ENCODE measurements at places on chromosomes 6 and 20. TPM values are rescaled to one million over a fixed set of nuclear protein-coding genes. Genes with fewer than 3 reads are reported as not detected.
A peak's percentile ranks its signal among the peaks of the same experiment; 100 is the strongest.

DNA sequence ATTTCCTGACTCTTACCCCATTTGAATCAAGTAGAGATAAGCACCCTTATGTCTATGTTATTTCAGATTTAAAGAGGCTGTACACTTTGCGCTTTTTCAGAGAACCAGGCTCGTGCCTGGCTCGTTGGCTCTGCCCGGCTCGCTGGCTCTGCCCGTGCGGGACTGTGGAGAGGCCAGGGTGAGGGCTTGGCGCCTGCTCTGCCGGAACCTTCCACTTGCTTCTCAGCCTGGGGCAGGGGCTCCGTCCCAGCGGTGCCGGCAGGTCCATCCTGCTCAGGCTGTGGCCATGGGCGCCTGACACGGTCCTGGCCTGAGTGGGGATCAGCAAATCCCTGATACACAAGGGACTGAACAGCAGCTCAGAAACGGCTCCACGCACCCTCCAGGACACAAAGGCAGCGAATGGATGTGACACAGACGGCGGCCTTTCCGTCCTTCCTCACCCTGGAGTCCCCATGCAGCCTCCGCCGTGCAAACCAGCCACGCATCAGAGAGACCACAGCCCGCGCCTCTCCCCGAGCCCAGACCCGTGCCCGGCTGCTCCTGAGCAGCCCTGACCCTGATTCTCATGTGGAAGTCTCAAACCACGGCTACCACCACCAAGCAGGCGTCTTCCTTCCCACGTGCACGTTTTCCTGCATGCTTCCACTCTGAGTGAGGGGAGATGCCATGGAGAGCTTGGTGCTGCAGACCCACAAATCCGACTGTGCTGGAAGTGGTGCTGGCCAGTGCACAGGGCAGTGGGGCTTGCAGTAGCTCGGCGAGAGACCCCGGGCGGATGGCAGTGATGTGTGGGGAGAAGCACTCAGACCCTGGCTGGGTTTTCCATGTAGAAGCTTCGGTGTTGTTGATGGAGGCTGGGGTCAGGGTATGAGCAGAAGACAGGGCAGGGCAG lies 233.9 kb downstream of the ERMARD start:
- DNase-seq: no peak

DNA sequence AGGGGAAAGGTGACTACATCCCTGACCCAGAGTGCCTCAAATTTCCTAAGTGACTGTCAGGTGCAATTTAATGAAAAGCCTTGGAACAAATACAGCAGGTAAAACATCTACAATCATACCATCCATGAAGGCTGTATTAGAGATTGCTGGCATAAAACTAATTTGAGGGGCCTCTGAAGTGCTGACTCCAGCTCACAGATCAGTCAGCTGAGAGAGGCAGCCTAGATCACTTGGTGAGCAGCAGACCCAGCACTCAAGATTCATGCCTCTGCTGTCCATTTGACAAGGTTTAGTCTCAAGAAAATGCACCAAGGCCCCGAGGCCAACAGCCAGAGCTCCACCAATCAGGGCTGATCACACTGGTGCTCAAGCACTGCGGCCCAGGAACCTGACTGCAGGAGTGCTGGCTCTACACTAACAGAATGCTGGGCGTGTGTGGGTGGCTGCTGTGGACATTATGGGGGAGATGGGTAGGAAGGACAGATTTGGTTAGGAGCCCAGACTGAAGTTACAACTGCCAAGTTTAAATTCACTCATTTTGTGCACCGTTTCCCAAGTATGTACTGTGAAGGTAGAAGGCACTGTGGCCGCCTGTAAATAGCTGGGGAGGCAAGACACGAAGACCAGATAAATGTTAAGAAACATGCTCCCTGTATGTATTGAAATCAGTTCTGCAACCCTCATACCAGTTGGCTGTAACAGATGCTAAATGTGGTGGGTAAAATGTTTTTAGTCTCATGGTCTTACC lies 28.2 kb downstream of the SNX5 start:
- no peak for DNase-seq

DNA sequence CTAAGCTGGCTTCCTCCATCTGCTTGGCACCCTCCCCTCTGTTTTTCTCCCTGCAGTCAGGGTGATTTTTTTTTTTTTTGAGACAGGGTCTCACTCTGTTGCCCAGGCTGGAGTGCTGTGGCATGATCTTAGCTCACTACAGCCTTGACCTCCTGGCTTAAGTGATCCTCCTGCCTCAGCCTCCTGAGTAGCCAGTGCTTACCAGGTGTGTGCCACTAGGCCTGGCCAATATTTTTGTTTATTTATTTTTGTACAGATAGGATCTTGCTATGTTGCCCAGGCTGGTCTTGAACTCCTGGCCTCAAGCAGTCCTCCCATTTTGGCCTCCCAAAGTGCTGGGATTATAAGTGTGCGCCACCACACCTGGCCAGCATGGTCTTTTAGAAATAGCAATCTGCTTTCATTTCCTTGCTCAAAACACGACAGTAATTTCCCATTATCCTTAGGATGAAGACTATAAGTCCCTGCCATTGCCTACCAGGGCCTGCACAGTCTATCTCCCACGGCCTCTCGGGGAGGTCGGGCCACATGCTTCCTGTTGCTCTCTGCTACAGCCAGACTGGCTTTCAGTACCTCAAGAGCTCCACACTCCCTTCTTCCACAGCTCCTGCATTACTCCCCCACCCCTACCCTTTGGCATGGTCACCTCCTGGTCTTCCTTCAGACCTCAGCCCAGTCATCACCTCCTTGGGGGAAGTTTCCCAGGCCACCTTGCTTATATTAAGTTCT lies 11.1 kb upstream of the CD164 start:
- DNase-seq: no peak

DNA sequence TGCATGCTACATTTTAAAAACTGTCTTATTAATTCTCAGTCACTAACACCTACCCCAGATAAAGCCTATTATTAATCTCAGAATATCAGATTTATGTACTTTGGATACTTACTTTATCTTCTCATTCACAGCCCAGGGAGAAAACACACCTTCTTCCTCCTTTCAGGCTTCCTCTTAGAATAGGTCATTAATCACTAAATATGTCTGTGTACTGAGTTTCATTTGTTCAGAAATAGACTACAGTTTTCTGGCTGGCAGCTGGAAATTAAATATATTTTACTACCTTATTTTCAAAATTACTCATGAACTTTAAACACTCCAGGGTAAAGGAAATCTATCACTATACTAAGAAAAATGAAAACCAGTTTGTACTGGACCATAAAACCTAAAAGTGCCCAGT lies 147.7 kb upstream of the DST start:
- DNase-seq: no peak

DNA sequence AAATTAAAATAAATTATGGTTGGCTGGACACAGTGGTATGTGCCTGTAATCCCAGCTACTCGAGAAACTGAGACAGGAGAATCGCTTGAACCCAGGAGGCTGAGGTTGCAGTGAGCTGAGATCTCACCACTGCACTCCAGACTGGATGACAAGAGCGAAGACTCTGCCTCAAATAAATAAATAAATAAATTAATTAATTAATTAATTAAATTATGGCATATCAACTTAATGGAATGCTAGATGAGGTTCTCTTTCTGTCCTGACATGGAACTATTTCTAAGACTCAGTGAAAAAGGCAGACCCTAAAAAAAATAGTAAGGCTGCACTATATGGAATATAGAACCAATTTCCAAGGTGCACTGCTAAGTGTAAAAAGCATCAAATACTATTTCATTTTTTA lies 4.8 kb downstream of the SRPK1 start:
- DNase-seq: no peak

DNA sequence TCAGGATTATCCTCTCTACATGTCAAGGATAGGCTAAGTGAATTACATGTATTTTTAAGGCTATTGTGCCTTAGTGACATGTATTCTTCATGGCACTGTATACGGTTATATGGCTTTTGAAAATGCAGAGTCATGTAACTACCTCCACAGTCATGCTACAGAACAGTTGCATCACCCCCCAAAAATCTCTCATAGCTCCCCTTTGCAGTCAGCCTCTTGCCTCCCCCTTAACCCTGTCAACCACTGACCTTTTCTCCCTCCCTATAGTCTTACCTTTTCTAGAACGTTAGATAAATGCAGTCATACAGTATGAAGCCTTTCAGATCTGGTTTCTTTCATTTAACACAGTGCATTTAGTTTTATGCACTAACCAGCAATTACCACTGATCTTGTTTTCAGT lies 10.3 kb upstream of the RNF24 start:
- DNase-seq: no peak

DNA sequence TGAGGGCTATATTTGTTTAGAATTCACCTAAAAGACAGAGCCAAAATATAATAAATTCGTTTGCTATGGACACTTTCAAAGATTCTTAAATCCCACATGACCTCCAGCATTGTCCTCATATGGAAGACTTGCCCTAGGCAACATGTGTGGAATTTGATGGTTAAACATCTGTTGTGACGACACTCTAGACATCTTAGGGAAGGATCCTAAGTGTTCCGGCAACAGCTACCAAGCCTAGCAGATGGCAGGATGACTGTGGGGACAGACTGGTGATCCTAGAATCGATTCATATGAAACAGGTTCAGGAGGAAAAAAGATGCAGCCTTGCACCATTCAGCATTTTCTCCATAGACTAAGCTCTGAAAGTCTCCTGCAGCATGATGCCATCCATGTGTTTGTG lies 77.6 kb upstream of the BACH2 start:
- DNase-seq: no peak

DNA sequence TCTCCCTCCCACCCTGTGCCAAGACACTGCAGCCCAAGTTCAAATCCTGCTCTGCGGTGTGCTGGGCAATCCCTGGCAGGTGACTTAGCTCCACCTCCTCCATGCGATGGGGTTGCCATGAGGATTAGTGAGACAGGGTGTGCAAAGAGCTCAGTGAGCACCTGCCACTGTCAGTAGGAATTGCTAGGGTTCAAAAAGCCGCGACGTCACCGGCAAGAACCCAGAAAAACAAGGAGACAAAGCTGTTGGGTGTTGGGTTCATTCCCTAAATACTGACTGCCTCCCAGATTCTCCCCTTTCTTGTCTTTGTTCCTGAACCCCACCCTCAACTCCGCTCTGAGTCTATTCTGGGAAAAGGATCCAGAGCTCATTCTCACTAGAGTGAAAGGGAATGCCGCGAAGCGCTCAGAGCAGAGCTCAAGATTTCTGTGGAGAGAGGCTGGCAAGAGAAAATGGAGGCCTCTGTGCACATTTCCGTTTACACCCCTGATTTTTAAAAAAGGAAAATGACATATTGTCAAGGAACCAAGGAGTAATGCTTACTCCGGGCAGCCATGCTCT lies 13.3 kb downstream of the PMEPA1 start:
- no peak for DNase-seq

GRCh38 chr6:155837474-155837873 lies 381.8 kb upstream of the NOX3 start:
- no peak for DNase-seq

DNA sequence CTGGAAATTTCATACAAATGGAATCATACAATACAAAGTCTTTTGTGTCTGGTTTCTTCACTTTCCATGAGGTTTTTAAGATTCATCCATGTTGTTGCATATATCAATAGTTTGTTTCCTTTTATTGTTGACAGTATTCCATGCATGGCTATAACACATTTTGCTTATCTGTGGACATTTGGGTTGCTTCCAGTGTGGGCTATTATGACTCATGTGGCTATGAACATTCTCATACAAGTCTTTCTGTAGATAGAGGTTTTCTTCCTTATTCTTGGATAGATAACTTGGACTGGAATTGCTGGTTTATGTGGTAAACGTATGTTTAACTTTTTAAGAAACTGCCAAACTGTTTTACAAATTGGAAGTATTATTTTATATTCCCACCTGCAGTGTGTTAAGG lies 30.0 kb upstream of the KIF6 start:
- no peak for DNase-seq

- DNase-seq: no peak
Observed at GRCh38 chr20:21796059-21796458, 90.6 kb downstream of the PAX1 start.

DNA sequence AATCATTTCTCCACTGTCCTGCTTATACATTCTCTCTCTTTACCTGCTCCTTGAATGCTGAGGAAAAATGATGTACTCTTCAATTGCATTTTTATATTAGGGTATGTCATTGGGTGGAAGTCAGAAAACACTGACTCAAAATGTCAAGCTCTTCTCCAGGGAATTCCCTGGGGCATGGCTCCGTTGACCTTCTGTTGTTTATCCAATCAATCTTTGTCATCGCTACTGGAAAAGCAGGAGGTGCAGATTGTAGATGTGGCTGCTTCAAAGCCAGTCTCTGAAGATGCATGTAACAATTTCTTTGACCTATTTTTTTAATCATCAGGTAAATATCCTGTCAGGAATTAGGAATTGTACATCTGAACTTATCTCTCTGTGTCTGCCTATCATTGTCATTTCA lies 63.9 kb upstream of the TENT5A start:
- DNase-seq: no peak

DNA sequence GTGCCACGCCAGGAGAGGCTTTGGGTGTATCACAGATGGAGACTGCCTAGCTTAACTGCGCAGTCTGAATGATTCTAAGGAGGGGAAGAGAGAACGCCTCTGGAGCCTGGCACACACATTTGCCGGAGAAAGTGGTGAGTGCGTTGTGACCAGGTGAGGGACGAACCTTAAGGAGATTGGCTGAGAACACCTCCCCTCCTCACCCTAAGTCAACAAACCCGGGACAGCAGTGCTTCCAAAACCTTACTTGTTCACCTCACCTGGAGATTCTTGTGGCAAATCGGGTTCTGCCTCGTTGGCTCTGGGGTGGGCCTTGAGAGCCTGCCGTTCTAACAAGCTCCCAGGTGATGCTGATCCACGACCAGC lies 9.4 kb downstream of the SYNJ2 start:
- peak; percentile 7 for DNase-seq

DNA sequence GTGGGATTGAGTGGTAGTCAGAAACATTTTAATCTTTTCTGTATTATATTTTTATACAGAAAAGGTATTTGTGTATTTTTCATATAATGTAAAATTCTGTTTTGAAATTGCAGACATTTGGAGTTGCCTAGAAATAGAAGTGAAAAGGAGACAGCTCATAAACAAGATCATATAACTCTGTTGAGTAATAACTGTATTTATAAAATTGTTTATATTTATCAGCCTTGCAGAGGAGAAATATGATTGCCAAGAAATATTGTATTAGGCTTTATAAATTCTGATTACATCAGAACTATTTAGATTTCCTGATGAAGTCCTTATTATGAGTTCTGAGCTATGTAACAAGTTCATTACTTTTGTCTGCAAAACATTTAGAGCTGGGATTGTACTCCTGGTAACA lies 55.3 kb downstream of the RIPOR2 start:
- DNase-seq: no peak

- DNase-seq: peak; percentile 21
Observed at GRCh38 chr6:34520645-34521462, 35.3 kb downstream of the SPDEF start.

GRCh38 chr6:45630801-45631200 lies 253.1 kb upstream of the SUPT3H start:
- DNase-seq: no peak

GRCh38 chr20:19487420-19487819 lies 270.6 kb upstream of the RIN2 start:
- no peak for DNase-seq

- no peak for DNase-seq
Observed at GRCh38 chr6:130417951-130418350, 52.1 kb downstream of the TMEM200A start.

Gene BPIFB2
- total RNA-seq: not detected

Gene C6orf15
- not detected for total RNA-seq

Gene KCNS1
- total RNA-seq: 0.21 TPM

Gene HAO1
- not detected for total RNA-seq

Gene TOX2
- 1.6 TPM for total RNA-seq

Gene CD109
- total RNA-seq: 26.4 TPM

Gene FOXS1
- total RNA-seq: 1.6 TPM

Gene TRIM15
- not detected for total RNA-seq

Gene OR2H1
- not detected for total RNA-seq

Gene CCN6
- total RNA-seq: not detected

Gene VGLL2
- total RNA-seq: 1.7 TPM

Gene HLA-DPA1
- total RNA-seq: 54.1 TPM
